ENCODE measurements at places on chromosomes 4 and X. TPM values are rescaled to one million over a fixed set of nuclear protein-coding genes. Genes with fewer than 3 reads are reported as not detected.

IL1RAPL1 gene
- total RNA-seq = not detected

MAMLD1 gene
- total RNA-seq = 15.0 TPM

ZXDA gene
- 3.6 TPM for total RNA-seq

UGT2B11 gene
- not detected for total RNA-seq

BEND4 gene
- 0.47 TPM for total RNA-seq

GLOD5 gene
- not detected for total RNA-seq

CCKAR gene
- not detected for total RNA-seq

UCHL1 gene
- total RNA-seq = 0.44 TPM

MAGEB1 gene
- total RNA-seq = not detected

ZNF732 gene
- not detected for total RNA-seq

KCTD8 gene
- total RNA-seq = not detected

PDZD4 gene
- total RNA-seq = 0.44 TPM

MSX1 gene
- not detected for total RNA-seq

- no peaks in the 10 kb centered on the region for H3K36me3 ChIP-seq
- no peak overlapping the region for H3K27ac ChIP-seq
- no peak overlapping the region for H3K4me3 ChIP-seq
- H3K4me1 ChIP-seq = no peaks in the 10 kb centered on the region
- no peak for DNase-seq
Observed at GRCh38 chrX:138890491-138890890, 179.0 kb upstream of the FGF13 start.

- peak within 1 kb of the TSS; percentile 85 for H3K27ac ChIP-seq
- peaks cover 17% of the 10 kb centered on the region for H3K27me3 ChIP-seq
- H3K4me1 ChIP-seq = peaks cover 42% of the 10 kb centered on the region
- peak; percentile 88 for DNase-seq
- H3K4me3 ChIP-seq = peak within 1 kb of the TSS; percentile 87
- H3K36me3 ChIP-seq = peaks cover 11% of the 10 kb centered on the region
Observed at GRCh38 chr4:6200011-6200921, at the start of gene JAKMIP1. JAKMIP1 (minus strand) TSS chr4:6200549; CDS start chr4:6112850, 87,699 bp downstream.

- H3K27me3 ChIP-seq = peaks cover 6% of the 10 kb centered on the region
- H3K4me3 ChIP-seq = no peak overlapping the region
- DNase-seq = no peak
- H3K27ac ChIP-seq = no peak overlapping the region
- H3K4me1 ChIP-seq = no peaks in the 10 kb centered on the region
Observed at GRCh38 chrX:100863326-100863864, 10.8 kb downstream of the NOX1 start.

DNA sequence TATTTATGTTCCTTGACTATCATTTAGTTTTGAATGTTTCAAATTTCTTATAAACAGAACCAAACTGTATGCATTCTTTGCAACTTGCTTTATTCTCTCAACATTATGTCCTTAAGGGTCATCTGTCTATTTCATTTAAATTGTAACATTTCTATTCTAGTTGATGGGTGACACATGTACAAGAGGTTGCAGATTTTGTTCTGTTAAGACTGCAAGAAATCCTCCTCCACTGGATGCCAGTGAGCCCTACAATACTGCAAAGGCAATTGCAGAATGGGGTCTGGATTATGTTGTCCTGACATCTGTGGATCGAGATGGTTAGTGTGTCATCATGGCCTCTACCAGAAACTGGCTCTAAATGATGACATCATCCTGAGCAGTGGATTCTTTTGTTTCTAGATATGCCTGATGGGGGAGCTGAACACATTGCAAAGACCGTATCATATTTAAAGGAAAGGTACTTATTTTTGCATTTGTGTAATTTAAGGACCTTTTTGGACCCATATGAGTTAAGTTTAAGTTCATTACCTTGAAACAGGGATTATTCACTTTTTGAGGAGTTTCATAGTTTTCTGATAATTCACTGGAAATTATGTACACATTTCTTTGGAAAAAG is 6.1 kb downstream of the LIAS start:
- no peaks in the 10 kb centered on the region for H3K27me3 ChIP-seq
- peaks cover 21% of the 10 kb centered on the region for H3K4me1 ChIP-seq
- peaks cover 12% of the 10 kb centered on the region for H3K36me3 ChIP-seq
- H3K4me3 ChIP-seq = no peak overlapping the region
- DNase-seq = no peak
- no peak overlapping the region for H3K27ac ChIP-seq

- no peaks in the 10 kb centered on the region for H3K27me3 ChIP-seq
- H3K36me3 ChIP-seq = no peaks in the 10 kb centered on the region
- no peak overlapping the region for H3K4me3 ChIP-seq
- no peak for DNase-seq
Observed at GRCh38 chrX:68947882-68948605, 119.2 kb downstream of the EFNB1 start.

DNA sequence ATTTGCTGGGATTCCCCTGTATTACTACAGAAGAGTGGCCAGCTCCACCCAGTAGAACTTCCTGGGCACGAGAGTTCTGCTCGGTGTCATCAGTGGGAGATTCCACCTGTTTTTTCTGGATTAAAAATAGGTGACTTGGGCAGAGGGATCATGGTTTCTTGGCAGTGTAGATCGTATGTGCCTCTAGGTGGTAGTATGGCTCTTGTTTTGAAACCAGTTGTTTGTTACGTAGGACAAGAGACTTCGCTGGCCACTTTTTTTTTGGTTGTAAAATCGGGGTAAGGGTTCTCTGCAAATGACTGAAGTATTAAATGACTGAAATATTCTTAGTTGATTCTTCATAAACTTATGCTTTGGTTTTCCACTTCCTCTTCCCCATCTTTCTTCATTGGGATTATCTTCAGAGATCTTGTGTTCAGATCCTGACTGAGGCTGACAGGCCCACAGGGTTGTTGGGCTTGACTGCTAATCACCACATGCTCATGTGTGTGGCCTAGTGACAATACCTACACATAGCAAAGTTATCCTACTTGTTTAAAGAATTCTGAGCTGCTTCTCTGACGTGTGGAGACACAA is 43.8 kb upstream of the WDR1 start:
- H3K27me3 ChIP-seq = peaks cover 7% of the 10 kb centered on the region
- H3K27ac ChIP-seq = no peak overlapping the region
- H3K4me1 ChIP-seq = peaks cover 44% of the 10 kb centered on the region
- H3K4me3 ChIP-seq = no peak overlapping the region

DNA sequence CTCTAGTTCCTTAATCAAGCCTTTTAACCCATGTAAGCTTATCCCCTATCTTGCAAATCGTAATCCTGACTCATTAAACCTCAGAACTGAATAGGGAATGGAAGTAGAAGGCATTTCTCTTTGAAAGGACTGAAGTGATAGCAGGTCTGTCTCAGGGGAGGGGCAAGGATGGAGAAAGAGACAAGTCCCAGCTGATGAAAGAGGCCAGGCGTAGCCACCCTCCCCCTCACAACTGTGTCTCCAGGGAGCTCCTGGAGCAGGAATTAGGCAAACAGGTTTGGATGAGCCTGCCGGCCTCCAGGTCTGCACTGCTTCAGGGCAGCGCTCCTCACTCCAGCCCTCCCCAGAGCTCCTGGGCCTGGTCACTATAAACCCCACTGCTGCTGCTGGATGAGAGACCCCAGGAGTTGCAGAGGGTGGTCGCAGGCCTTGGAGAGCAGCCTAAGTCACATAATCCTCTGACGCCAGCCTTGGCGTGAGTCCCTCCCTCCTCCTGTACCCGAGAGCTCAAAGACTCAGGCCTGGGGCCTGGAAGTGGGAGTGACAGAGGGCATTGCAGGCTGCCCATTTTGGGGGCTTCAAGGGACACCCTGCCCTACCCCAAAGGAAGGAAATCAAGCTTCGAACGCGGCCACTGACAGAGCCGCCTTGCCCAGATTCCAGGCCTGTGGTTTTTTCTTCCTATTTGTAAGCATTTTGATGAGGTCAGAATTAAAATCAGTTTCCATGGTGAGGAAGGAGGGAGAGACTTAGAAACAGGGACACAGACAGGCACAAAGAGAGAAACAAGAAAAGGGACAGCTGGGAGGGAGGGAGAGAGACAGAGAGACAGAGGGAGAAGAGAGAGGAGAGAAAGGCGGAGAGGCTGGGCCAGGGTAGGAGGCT is 21.2 kb upstream of the MSX1 start:
- no peaks in the 10 kb centered on the region for H3K27me3 ChIP-seq
- H3K27ac ChIP-seq = no peak overlapping the region
- H3K36me3 ChIP-seq = no peaks in the 10 kb centered on the region
- DNase-seq = no peak
- H3K4me1 ChIP-seq = peaks cover 10% of the 10 kb centered on the region

- H3K4me3 ChIP-seq = no peak overlapping the region
- H3K4me1 ChIP-seq = no peaks in the 10 kb centered on the region
- no peak for DNase-seq
- H3K27ac ChIP-seq = no peak overlapping the region
- no peaks in the 10 kb centered on the region for H3K36me3 ChIP-seq
- H3K27me3 ChIP-seq = peaks cover 5% of the 10 kb centered on the region
Observed at GRCh38 chr4:143441109-143441508, 72.4 kb upstream of the SMARCA5 start.

DNA sequence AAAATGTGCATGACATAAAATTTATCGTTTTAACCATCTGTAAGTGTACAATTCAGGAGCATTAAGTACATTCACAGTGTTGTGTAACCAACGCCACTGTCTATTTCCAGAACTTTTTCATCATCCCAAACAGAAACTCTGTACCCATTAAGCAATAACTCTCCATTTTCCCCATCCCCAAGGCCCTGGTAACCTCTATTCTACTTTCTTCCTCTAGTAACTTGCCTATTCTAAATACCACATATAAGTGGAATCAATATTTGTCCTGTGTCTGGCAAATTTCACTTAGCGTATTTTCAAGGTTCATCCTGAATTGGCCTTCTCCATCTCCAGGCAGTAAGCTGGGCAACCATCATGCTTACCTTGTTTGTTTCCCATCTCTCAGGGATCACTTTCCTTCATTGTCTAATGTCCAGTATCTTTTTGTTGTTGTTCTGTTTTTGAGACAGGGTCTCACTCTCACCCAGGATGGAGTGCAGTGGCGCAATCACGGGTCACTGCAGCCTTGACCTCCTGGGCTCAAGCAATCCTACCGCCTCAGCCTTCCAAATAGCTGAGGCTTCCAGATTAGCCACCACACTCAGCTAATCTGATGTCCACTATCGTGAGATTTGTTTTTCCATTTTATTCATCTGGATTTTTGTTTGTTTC is 17.7 kb upstream of the GRIPAP1 start:
- H3K36me3 ChIP-seq = peaks cover 5% of the 10 kb centered on the region
- H3K4me1 ChIP-seq = no peaks in the 10 kb centered on the region
- no peak overlapping the region for H3K4me3 ChIP-seq
- no peaks in the 10 kb centered on the region for H3K27me3 ChIP-seq
- H3K27ac ChIP-seq = no peak overlapping the region

GRCh38 chrX:12791257-12792228 is at the start of gene PRPS2:
PRPS2 (plus strand) TSS chrX:12791412; CDS start chrX:12791498, 86 bp downstream.
- H3K36me3 ChIP-seq = peaks cover 19% of the 10 kb centered on the region
- H3K27ac ChIP-seq = peak within 1 kb of the TSS; percentile 76
- peaks cover 41% of the 10 kb centered on the region for H3K4me1 ChIP-seq

GRCh38 chr4:113292371-113293042 is 243.1 kb downstream of the ANK2 start:
- no peaks in the 10 kb centered on the region for H3K4me1 ChIP-seq
- no peak overlapping the region for H3K27ac ChIP-seq
- DNase-seq = no peak
- no peak overlapping the region for H3K4me3 ChIP-seq

DNA sequence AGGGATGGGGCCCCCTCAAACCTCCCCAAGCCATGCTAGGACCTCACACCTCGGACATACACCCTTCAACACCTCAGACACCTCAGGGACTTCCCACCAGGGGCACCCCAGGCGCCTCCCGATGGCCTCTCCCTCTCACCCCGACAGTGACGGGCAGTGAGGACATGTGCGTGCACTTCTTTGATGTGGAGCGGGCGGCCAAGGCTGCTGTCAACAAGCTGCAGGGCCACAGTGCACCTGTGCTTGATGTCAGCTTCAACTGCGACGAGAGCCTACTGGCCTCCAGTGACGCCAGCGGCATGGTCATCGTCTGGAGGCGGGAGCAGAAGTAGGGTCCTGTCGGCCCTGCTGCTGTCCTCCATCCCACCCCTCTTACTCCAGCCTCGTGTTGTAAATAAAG is 7.4 kb downstream of the WDR13 start:
- H3K27ac ChIP-seq = no peak overlapping the region
- H3K4me1 ChIP-seq = no peaks in the 10 kb centered on the region
- H3K36me3 ChIP-seq = peaks cover 4% of the 10 kb centered on the region

- H3K4me1 ChIP-seq = peaks cover 18% of the 10 kb centered on the region
- no peak for DNase-seq
- H3K36me3 ChIP-seq = no peaks in the 10 kb centered on the region
- H3K27ac ChIP-seq = peak overlapping the region; percentile 71
Observed at GRCh38 chrX:74540635-74541249, 73.7 kb downstream of the RLIM start.

DNA sequence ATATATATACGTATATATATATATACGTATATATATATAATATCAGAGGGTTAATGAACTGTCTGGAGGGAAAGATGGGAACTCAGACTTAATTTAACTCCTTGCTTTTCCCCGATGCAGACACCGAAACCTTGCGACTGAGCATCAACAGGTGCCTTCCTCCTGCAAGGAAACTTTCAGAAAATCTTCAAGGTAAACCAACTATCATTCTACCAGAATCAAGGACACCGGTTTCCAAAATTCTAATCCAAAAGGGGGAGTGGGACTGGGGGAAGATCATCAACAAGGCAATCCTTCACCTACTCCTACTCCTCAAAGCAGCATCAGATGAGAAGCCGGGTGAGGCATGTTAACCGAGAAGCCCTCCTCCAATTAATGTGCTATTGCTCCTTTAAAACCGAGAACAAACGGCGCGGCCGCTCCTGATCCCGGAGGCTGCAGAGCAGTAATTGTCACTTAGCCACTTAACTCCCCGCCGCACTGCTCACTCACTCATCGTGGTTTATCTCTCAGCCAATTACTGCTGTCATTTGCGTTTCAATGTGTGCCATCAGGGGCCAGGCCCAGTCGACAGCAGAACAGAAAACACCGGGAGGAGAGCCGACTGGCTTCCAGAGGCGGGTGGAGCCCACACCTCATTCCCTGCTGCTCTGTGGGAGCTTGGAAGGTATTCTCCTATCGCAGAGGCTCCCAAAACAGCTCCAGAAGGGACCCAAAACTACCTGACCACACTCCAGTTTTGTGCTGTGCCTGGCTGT is 61.7 kb downstream of the MAML3 start:
- no peak for DNase-seq
- peaks cover 9% of the 10 kb centered on the region for H3K36me3 ChIP-seq
- no peak overlapping the region for H3K4me3 ChIP-seq
- H3K27ac ChIP-seq = no peak overlapping the region

- no peaks in the 10 kb centered on the region for H3K36me3 ChIP-seq
- DNase-seq = no peak
- H3K27ac ChIP-seq = no peak overlapping the region
- peaks cover 2% of the 10 kb centered on the region for H3K27me3 ChIP-seq
- H3K4me1 ChIP-seq = no peaks in the 10 kb centered on the region
- no peak overlapping the region for H3K4me3 ChIP-seq
Observed at GRCh38 chr4:148222991-148223660, 219.1 kb downstream of the NR3C2 start.

- no peak overlapping the region for H3K27ac ChIP-seq
- no peak overlapping the region for H3K4me3 ChIP-seq
- no peaks in the 10 kb centered on the region for H3K27me3 ChIP-seq
- DNase-seq = no peak
- H3K4me1 ChIP-seq = no peaks in the 10 kb centered on the region
Observed at GRCh38 chr4:99180382-99181070, 36.4 kb upstream of the ADH4 start.

- no peak overlapping the region for H3K4me3 ChIP-seq
- no peak for DNase-seq
- peaks cover 11% of the 10 kb centered on the region for H3K4me1 ChIP-seq
- H3K27me3 ChIP-seq = no peaks in the 10 kb centered on the region
Observed at GRCh38 chr4:83387012-83387411, 52.4 kb upstream of the HPSE start.

- peak overlapping the region; percentile 59 for H3K27ac ChIP-seq
- H3K4me1 ChIP-seq = peaks cover 32% of the 10 kb centered on the region
- H3K36me3 ChIP-seq = no peaks in the 10 kb centered on the region
- peak overlapping the region; percentile 17 for H3K4me3 ChIP-seq
- H3K27me3 ChIP-seq = peaks cover 24% of the 10 kb centered on the region
Observed at GRCh38 chr4:100208964-100209363, 18.7 kb upstream of the DDIT4L start.

Data from activated T-helper 1 cell treated with anti-CD3 and anti-CD28 coated beads, Interleukin-12 subunit alpha, Interleukin-12 subunit beta, Interleukin-2, Interleukin-4 antibody, amounts not matched to agents 30 ng/mL and 10 ng/mL and 1 ng/mL, durations not matched to agents 14 hours and 24 hours and 36 hours (primary cell).